ENCODE measurements at places on chromosomes 4 and X.

DNA sequence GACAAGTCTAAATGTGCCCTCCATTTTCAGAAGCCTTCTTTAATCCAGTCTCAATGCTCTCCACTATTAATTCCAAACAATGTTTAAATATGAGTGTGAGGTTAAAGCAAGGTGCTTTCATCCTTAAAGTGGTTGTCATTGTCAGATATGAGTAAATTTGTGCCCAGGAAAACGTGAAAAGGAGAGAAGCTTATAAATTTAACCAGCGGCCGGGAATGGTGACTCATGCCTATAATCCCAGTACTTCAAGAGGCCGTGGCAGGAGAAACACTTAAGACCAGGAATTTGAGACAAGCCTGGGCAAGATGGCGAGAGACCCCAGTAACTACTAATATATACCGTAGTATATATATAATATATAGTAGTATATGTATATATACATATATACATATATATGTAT, 270.0 kb downstream of the ARHGAP24 start:
- DNase-seq: no peak

DNA sequence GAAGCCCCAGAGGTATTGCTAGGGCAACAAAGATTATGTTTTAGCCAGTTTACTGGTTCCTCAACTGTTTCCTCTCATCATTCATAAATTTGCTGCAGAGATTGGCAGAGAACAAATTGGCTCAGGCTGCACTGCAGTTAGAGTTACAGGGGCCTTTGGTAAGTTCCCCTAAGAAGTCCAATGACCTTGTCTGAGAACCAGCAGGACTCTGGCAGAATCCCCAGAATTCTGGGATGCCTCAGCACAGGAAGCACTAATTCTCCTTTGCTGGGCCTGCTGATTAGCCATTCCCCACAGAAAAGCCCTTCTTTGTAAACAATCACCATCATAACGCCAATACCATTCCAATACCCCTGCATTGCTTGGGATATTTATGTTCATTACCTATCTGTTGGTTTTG, 151.3 kb downstream of the USP46 start:
- DNase-seq: no peak

DNA sequence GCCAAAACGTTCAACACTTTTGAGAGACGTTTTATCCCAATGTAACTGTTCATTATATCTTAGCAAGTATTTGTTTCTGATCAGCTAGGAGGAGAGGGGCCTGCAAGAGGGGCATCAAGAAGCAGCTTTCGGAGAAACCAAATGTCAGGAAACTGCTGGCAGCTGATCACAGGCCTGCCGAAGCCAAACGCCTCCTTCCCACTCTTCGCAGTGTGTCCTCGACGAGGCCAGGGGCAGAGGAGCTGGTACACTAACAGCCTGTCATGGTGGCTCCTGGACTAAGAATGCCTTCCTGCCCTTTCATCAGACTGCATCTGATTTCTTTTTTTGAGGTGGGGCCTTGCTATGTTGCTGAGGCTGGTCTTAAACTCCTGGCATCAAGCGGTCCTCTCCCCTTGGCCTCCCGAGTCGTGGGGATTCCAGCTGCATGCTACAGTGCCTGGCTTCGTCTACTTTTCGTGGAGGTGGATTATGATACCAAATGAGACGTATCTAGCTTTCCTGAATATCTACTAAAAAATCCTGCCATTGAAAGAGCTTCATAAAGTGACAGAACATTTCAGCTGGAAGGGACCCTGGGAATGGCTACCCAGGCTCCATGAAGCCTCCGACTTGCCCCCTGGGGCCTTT, 134.8 kb downstream of the AFAP1 start:
- no peak for DNase-seq

DNA sequence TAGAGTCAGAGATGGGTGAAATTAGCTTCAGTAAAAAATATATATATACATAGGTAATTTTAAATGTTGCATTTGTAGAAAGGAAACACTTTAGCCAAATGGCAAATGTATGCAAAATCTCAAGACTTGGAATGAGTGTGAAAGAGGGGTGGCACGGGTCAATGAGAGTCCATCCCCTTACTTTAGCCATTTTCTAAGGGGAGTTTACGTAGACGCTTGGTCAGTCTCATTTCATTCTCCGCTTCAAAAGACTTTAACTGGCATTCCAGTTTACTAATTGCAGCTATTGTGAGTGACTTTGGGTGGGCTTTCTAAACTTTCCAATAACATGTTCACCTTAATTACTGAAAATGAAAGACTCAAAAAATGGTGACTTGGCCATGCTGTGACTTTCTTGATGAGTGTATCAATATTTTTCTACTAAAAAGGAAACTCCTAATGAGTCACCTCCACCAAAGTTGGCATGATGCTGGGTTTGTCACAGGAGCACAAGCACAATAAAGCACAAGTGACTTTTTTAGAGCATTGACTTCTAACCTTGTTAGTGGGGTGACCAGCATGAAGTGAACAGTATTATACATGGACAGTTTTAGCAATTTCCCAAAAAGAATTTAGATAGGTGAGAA, 356.0 kb upstream of the RASGEF1B start:
- DNase-seq: no peak

- DNase-seq: no peak
Measured at GRCh38 chr4:185587427-185588161, 52.3 kb upstream of the PDLIM3 start.

- DNase-seq: no peak
Measured at GRCh38 chrX:13476384-13476783, 93.0 kb upstream of the EGFL6 start.

DNA sequence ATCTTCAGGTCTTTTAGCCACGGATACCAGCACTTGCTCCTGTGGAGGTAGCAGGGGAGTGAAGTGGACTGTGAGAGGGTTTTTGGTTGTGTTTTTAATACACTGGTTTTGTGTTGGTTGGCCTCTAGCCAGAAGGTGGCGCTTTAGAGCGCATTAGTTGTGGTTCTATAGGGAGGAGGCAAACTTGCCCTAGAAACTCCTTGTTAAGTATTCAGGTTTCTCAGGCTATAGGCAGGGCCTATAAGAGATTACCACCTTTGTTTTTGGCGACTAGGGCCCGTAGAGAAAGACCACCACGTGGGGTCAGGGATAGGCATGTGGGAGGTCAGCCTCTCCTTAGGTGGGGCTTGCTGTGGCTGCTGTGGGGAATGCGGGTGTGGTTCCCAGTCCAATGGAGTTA, 221.6 kb upstream of the SPANXN4 start:
- no peak for DNase-seq

DNA sequence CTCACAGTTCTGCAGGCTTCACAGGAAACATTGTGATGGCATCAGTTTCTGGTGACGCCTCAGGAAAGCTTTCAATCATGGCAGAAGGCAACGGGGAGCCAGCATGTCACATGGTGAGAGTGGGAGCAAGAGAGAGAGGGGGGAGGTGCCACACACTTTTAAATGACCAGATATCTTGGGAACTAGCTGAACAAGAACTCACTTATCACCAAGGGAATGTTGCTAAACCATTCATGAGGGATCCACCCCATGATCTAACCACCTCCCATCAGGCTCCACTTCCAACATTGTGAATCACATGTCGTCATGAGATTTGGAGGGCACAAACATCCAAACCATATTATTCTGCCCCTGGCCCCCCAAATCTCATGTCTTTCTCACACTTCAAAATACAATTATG, 43.3 kb upstream of the GPR173 start:
- DNase-seq: no peak

GRCh38 chrX:7330971-7331746, 183.2 kb upstream of the PUDP start:
- DNase-seq: no peak

DNA sequence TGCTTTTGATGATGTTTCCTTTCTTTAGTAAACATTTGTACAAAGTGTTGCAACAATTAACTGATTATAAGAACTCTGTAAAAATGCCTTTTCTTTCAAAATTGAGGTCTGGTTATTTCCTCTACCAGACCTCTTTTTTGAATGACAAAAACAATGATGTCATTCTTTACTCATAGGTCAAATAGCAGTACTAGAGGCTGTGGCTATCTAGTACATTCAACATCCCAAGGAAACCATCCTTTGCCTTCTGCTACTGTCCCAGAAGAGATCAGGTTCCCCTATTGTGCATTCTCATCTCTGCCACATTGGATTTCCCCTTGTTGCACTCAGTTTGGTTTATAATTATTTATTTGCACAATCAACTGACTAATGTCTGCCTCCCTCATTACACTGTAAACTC, 19.1 kb upstream of the MAD2L1 start:
- no peak for DNase-seq

DNA sequence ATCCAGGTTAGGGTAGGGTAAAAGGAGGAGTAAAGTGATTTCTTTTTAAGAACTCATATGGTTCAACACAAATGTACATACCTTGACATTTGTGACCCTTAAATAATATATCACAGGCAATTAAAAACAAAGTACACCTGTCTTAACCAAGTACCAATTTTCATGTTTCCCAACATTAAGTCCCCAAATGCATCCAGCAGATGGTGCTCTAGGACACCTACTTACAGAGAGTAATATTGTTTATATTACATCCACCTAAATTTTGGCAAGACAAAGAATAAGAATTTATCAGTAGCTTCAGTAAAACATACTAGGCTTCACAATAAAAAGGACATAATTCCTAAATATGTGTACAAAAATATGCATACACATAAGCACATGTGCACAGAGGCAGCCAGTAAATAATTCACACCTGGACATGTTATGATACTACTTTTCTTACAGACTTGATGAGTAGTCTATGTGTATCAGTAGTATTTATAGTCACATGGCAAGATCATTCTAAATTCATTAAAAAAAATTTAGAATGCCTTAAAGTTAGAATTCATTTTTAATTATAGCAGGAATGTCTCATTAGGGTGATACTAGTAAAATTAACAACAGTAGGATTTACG, 219.7 kb downstream of the DCLK2 start:
- peak; percentile 39 for DNase-seq

DNA sequence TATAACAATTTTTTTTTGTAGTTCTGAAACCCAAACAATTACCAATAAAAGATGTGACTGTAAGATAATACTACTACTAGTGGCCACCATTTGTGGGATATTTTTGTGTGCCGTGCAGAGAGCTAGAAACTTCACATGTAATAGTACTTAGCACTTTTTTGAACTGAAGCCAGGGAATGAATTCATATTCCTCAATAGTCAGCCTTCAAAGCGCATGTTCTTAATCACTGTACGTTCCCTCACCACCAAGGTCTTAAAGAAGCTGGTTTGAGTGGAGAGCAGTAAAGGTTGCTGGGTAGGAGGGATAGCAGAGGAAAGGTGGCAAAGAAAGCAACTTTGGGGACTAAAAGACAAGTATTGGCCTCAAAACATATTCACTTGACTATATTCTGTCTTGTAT, 9.6 kb upstream of the RUFY3 start:
- no peak for DNase-seq

GRCh38 chr4:76488455-76488854, 53.4 kb downstream of the SHROOM3 start:
- no peak for DNase-seq

DNA sequence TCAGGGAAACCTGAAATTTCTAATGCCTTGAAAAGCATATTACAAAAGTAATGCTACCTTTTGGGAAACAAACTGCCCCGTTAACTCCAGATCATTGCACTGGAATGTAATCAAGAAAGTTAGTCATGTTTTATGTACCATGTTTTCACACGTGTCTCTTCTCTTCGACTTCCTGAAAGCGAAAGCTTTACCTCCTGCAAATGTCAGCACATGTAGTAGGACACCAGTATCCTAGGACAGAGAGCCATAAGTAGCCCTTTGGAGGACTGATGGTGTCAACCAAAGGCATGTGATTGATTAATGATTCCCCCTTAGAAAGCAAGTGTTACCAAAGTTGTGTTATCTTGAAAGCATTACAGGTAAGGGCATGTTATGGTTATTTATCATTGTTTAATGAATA, 8.8 kb upstream of the MND1 start:
- no peak for DNase-seq

DNA sequence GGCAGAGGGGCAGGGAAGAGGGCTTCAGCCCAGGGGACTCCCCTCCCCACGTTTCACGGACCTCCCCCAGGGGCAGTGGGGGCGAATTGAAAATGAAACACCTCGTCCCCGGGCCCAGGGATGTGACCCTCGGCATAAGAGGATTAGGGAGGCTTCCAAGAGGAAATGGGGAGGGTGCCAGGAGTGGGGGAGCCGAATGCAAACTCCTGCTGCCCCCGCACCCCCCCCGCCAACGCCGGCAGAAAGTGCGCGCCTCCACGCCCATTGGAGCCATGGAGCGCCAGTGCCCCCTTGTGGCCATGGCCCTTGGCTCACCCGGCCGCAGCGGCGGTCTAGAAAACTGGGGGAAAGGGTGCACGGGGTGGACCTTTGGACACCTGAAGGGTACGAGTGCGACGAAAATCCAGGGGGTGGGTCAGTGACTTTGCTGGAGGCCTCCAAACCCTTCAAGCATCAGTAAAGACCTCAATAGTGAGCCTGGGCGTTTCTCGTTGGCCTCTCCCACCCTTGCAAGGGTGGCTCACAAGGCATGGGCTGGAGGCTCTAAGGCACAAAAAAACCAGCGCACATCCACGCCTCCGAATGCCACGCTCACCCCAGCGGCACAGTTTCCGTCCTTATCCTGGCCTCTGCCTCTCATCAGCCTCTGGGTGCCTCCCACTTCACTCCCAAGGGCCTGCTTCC, 120.8 kb upstream of the PJA1 start:
- DNase-seq: peak; percentile 37

DNA sequence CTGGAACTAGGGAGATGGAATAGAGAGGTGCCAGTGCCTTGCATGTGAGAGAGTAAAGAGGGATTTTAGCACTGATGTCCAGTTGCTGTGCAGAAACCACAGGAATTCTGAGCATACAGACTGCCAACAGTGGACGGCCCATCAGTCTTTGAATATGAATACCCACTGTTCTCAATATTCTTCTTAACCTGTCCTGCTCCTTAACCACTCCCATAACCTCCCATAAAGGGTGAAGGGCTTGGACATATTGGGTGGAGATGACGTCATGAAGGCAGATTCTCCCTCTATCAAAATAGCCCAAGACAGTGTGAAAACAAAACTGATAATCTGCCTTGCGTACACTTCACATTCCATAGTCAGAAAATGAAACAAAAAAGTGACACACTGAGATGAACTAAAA, 1313.7 kb upstream of the PABPC4L start:
- no peak for DNase-seq

DNA sequence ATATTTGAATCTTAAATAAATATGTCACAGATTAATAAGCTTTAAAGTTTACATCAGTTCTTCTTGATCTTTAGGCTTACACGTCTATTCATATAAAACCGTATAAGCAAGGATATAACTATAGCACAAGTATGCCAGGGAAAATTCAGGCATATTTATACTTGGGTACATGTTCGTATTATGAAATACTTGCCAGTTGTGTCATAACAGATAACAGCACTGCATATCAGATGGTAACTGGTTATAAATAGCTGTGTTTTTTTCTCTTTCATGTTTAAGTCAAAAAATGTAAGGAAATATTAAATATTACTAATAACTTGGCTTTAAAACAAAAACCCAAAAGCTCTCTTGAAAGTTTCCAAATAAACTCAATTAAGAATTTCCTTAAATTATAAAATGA, 17.5 kb downstream of the BRWD3 start:
- no peak for DNase-seq

DNA sequence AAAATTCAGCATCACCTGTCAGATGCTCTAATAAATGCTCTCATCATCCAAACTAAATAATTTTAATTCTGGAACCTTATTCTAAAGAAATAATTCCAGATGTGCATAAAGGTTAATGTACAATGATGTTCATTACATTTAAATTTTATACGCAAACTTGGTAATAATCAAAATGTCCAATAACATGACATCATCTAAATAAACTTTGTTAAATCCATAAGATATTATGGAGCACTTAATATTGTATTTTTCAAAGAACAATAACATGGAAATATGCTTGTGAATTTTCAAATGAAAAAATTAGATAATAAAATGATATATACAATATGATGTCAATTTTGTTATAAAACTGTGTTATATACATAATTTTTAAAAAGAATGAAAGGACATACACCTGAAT, 92.1 kb upstream of the ZCCHC13 start:
- no peak for DNase-seq

All from Caco-2 (cell line).